Dorsolateral prefrontal cortex (tissue), 122 donors: ENCODE measurements at places on chromosomes 5 and 9. TPM values are rescaled to one million over a fixed set of nuclear protein-coding genes. Genes with fewer than 3 reads are reported as not detected.

Gene NSG2
- total RNA-seq, result 391 TPM

Gene KIF12
- total RNA-seq, result 4.9 TPM

DNA sequence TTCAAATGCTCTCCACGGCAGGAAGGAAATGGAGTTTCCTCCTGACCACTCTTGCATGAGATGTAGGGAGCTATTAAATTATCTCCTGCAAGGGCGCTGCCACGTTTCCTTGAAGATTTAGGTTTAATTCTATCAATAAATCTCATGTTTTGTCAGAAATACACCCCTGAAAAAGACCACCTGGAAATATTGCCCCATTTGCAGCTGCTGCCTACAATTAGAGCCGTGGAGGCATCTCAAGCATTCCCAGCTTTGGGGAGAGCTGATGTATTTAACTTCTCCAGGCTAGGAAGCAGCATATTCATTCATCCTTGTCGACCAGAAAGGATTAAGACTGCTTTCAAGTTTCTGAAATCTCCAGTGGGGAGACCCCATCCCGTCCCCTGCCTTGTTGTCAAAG, 40.5 kb downstream of the CCNJL start:
- DNase-seq, result no peak

DNA sequence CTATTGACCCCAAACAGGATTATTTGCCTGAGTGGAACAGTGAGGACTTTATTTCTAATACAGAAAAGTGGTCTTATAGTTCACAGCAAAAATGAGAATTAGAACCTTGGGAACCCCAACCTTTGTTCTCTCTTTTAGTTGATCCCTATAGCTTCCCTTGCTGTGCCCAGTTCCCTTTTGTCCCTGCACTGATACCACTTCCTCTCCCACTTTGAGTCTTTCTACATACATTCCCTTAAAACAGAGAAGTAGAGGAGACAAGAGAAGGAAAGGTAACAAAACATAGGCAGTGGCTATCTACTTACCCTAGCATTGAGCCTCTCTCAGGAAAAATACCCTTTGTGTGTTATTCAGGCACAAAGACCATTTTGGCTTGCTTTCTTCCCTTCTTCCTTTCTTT, 246.4 kb downstream of the FAM114A2 start:
- DNase-seq, result no peak

DNA sequence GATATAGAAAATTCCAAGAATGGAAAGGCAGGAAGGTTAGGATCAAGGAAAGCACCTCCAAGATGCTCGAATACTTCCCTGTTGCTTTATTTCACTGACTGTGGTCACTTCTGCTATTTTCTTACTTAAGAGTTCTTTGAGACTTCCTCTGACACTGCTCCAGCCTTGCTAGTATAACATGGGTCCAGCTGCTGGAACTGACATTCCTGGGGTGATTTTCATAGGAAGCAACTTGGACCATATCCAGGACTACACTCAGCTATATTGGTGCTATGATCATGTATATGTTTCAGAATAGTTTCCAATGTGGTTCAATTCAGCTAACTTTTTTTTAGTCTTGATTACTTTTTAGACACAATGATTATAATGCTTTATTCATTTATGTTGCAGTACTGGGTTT, 81.6 kb upstream of the CKMT2 start:
- DNase-seq, result no peak

DNA sequence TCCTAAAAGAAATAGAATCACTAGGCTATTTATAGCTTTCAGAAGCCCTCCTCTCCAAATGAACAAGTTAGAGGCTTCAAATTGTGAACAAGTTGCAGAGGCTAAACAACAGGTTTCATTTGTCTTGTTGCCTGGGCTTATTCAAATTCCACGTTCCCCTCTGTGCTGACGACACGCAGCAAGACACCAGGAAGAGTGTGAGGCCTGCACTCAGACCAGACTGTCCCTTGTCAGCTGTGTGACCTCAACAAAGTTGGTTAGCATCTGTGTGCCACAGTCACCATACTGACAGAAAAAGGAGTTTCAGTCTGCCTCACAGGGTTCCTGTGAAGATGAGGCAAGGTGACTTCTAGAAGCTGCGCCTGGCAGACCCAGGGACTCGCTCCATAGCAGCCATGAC, 22.1 kb upstream of the GABBR2 start:
- DNase-seq, result no peak

DNA sequence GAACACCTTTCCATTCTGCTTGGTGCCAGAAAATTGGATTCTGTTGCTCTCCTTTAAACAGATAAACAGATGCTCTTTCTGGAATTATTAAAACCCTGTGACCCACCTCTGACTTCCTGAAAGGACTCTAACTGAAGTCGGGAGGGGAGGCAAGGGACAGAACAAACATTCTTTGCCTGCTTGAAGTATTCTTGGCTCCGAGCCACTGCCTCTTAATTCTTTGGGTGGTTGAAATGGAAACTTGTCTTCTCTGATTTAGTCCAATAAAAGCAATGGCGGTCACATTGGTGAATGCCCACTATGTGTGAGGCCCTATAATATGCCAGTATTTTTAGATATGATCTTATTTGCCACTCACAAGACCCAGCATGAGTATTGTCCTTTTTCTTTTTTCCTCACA, 236.8 kb downstream of the SLIT3 start:
- DNase-seq, result no peak

DNA sequence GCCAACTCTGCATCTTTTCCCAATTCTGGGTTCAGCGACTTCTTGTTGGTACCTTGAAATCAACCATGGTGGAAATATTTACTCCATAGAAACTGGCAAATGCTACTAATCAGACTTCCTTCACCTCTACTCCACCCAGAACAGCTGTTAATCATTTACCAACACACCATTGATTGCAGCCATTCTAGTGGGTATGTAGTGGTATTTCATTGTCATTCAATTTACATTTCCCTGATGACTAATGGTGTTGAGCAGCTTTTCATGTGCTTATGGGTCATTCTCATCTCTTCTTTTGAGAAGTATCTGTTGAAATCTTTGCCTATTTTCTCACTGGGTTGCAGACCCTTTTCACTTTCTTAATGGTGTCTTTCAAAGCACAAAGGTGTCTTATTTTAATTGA, 122.4 kb upstream of the MSX2 start:
- DNase-seq, result no peak

- no peak for DNase-seq
Measured at GRCh38 chr5:104845541-104845940, 1283.0 kb upstream of the NUDT12 start.

DNA sequence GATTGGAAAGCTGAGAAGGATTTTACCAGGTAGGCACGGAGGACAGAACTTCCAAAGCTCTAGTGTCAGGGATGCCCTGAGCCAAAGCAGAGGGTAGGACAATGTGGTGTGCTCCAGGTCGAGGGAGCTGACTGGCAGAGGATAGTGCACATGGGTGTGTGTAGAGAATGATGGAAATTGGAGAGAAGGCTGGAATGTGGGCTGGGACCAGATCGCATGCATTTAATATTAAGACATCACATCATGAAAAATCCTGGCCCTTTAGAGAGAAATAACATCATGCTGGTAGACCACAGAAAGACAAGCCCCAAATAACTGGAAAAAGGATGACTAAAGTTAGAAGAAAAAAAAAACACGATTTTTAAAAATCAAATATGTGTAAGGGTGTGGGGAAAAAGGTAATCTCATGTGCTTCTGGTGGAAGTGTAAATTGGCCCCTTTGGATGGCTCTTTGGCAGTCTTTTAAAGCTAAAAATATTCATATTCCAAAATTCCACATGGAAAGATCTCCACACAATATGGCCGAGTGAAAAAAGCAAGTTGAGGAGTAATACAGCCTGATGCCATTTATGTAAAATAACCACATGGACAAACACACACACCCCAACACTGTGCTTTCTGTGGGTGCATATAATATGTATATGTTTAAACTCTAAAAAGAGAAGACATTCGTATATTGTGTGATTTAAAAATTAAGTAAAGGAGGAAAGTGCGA, 67.0 kb upstream of the TGFBR1 start:
- no peak for DNase-seq
